ENCODE measurements at places on chromosomes 3 and 15.

DNA sequence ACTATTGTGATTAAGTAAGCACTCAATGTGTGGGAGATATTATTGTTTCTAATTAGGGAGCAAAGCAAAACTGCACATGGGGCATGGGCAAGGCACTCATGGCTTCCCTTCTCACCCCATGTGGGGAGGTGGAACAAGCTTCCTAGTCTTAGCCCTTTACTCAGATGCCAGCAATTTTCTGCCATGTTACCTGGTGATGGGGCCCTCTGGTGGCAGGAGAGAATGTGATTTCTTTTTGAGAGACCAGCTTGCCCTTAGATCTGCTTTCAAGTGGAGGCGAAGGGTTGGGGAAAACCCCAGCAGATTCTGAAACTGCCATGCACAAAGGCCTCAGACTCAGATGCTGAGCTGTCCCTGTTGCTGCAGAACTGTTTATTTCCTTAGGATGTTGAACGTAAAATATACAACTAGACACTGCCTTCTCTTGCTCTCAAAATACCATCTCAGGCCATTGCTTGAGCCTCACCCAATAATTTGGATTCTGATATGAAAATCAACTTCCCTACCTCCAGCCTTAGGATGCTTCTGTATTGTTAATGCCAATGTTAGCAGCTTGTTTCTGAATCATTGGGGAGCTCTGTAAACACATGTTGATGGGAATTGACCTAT lies 130.2 kb upstream of the TPRG1 start:
- DNase-seq, result no peak

DNA sequence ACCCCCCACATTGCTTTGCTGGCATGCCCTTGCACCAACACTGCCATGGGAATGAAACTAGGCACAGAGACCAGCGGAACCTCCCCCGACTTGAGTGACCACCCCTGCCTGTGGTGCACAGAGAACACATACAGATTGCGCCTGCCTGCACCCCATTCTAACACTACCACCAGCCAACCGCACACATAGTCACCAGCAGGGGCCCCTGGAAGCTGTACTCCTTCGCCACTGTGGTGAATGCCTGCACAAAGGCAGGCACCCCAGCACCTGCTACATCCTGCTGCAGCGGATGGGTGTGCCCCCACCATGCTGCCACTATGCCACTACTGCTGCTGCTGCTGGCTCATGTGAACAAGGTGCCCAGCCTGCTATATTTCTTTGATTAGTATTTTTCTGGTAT lies 27.4 kb upstream of the DNAAF4 start:
- no peak for DNase-seq

GRCh38 chr15:28133281-28133680 lies 34.2 kb upstream of the OCA2 start:
- DNase-seq, result no peak

GRCh38 chr3:54936561-54936960 lies 8.7 kb upstream of the LRTM1 start:
- DNase-seq, result no peak

DNA sequence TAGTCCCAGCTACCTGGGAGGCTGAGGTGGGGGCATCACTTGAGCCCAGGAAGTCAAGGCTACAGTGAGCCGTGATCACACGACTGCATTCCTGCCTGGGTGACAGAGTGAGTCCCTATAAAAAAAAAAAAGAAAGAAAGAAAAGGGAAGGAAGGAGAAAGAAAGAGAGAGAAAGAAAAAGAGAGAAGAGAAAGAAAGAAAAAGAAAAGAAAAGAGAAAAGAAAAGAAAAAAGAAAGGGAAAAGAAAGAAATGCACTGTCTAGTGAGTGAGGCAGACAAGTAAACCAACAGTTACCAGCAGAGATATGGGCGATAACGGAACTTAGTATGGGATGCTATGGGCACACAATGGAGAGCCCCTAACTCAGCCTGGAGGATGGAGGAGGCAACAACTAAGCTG lies 37.2 kb upstream of the TSEN2 start:
- DNase-seq, result no peak

GRCh38 chr3:49903451-49904424 lies at the start of gene MST1R:
TSS of gene MST1R (minus strand) at chr3:49903873. CDS start at chr3:49903609, 264 bp downstream.
- DNase-seq, result no peak

- no peak for DNase-seq
These were observed 3.2 kb downstream of the GLYCTK start for GRCh38 chr3:52290596-52291507.

GRCh38 chr15:62124973-62125303 lies 40.1 kb downstream of the C2CD4B start:
- DNase-seq, result no peak

- no peak for DNase-seq
These were observed 185.4 kb downstream of the NTRK3 start for GRCh38 chr15:88071141-88071540.

DNA sequence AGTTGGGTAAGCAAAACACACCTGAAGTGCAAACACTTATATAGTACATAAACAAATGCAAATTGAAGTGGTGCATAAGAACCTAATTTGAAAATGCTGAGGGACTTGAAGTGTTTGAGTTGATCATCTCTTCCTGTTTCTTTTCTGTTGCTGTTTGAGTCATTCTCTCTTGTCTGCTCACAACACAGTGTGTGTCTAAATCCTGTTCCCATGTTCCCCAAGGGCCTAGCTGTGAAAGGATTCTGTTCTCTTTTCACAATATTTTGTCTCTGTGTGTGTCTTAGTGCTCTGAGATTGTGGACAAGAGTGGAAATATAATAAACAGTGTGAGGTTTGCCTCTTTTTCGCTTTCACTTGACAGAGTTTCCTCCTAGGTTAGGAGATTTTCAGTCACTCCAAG lies 6.1 kb downstream of the CD96 start:
- DNase-seq, result no peak

DNA sequence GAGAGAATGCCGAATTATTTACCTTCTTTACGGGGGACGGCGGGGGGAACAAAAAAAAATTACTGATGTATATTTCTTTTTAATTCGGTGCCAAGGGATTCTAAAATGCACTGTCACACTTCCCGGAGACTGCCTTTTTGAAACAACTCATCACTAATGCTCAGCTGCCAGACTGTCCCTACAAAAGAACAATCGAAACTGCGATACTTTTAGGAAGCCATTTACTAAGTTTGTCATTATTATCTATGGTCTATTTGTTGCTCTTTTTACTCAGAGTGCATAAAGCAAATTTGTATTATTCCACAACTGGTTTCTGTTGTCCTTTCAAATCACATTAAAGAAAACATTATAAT lies 60.8 kb downstream of the TM4SF4 start:
- no peak for DNase-seq

DNA sequence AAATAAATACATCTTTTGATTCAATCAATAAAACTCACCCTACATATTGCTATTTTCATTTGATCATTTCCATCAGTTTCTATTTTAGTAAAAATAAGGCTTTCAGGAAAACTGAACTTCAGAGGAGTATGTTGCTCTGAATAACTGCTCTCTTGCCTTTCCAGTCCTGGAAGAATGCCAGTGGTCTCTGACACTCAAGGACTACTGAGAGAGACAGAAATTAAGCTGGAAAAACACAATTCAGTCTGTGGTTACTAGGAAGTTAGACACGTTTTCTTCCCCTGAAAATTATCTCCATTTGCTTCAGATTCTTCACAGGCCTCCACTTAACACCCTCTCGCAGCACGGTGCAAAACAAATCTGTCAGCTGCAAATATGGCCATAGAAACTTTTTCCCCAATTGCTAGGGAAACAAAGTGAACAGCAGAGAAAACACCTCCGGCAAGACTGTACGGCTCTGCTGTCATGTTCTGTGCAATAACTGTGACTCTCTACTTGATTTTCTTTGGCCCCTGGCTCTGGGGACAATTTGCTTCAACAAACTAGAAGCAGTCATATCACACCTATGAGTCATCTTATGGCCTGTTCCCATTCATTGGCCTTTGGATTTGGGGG lies 353.0 kb downstream of the MAGI1 start:
- no peak for DNase-seq

DNA sequence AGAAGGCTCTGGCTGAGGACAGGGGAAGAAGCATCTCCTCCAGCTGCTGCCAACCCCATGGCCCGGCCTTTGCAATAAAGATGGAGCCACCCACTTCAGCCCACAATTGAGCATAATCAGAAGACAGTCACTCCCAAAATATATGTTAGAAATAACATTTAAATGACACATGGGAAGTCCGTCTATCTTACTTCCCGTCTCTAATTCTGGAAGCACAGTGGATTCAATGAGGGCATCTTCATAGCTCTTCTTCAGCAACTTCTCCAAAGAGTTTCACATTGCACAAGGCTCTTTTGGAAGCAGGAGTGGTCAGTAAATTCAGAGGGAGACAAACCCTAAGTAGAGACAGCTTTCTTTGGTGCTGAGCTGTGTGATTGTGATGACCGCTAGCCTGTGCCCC lies 67.0 kb upstream of the SEC61A1 start:
- no peak for DNase-seq

- no peak for DNase-seq
These were observed 62.5 kb upstream of the MLF1 start for GRCh38 chr3:158508481-158508880.

GRCh38 chr3:124261306-124261705 lies 269.4 kb upstream of the ROPN1 start:
- DNase-seq, result no peak

DNA sequence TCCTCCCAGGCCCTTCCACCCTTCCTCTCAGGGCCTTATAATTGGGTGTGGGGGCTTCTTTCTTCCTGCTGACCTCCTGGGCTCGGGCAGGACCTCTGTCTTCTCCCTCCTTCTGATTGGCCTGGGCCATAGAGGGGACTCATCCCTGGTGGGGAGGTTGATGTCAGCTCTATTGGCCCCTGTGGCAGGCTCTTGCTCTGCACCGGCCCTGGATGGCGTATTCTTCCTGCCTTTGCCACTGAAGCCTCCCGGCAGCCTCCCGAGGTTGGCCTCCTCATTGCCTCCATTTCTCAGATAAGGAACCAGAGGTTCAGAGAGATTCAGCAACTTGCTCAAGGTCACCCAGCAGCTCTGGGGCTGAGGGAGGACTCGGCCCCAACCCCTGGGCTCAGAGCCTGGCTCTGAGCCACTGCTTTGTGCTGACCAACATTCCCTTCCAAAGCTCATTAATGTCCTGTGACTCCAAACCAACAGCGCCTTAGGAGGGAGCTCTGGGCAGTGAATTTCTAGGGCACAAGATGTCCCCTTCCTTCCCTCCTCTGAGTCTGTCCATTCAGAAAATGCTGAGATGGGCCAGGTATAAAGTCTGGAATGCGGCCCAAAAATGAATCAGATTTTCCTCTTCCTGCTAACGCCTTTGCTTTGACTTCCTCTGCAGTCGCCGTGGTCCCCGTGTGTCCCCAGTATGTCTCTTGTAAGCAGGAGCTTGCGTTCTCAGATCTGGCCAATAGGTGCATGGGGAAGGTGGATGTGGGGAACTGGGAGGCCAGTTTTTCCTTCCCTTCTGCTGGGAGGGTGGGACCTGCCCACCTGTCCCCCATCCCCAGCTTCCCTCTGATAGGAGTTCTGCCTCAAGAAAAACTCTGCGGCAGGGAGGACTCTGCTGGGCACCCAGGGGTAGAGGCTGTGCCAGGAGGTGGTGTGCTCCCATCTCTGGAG lies 74.2 kb downstream of the HMCES start:
- no peak for DNase-seq

- no peak for DNase-seq
These were observed 12.6 kb upstream of the SPINK8 start for GRCh38 chr3:48345946-48346572.

- DNase-seq, result no peak
These were observed 498.1 kb upstream of the RGMA start for GRCh38 chr15:93587059-93587521.

DNA sequence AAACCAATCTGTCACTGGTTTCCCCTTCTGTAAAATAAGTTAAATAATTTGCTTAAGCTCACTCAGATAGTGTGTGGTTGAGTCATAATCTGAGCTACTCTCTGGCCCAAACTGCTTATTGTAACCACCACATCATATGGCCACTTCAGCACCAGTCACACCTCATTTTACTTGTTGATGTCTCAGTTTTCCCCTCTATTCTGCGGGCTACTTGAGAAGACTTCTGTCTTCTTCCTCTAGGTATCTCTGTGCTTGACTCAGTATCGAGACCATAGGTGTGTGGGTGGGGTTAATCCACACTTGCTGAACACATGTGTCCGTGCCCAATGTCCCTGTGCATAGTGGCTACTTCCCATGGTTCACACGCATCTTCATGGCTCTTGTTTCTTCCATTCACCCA lies 32.9 kb downstream of the CRYGS start:
- no peak for DNase-seq

DNA sequence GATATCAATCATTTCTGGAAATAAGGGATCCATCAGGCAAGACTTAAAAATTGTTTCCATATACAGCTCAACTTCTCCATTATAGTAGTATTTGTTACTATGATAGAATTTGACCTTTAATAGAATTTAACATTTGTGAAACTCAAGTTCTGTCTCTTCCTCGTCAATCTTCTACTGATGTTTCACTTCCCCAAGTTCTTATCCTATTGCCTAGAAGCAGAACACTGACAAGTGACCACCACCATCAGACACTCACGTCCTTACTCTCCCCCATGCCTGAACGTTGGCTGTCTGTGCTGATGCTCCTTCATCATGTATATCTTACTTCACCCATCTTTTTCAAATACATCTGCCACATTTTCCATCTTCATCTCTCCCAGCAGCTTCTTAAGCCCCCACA lies 26.6 kb upstream of the TAFA4 start:
- DNase-seq, result no peak

DNA sequence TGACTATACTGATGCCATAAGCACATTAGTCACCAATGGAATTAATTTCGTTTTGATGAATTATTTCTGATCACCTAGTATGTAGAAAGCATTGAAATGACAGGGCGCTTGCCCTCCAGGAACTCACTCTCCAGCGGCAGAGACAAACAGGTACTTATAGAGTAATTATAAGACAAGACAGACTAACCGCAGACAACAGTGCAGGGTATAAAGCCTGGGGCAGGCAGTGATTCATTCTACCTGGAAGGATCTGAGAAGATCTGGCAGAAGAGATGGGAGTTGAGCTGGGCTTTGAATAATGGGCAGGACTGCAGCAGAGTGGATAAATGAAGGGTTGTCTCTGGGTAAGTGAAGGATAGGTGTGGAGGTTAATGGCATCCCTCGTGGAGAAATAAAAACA lies 331.8 kb downstream of the FGF12 start:
- no peak for DNase-seq

DNA sequence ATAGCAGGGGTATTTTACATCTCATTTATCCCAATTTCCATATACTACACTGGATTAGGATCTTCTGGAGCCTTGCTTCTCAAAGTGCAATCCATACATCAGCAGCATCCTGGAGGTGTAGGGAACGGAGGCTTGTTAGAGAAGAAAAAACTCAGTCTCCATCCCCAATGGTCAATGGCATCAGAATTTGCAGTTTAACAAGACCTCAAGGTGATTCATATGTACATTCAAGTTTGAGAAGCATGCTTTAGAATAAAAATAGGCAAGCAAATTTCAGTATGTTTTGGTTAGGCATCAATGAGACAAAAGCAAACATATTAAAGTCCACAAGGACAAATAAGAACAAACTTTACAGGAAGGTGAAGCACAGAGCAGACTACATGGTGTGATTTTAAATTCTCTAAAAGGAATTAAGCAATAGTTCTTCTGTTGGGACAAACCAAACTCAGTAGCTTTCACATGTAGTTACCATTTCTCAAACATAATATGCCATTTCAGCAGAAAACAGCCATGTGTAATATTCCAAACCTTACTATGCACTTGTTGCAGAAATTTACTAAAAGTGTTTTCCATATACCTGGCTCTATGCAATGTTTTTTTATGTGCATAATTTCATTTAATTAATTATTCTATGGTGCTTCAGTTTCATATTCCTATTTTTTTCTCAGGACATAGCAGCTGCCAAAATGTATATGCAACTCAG lies 360.3 kb upstream of the NECTIN3 start:
- no peak for DNase-seq

GRCh38 chr3:3315846-3316245 lies 136.4 kb upstream of the CRBN start:
- no peak for DNase-seq
